Suprapubic skin (tissue), 4 donors: ENCODE measurements at places on chromosomes 5 and 9. TPM values are rescaled to one million over a fixed set of nuclear protein-coding genes. Genes with fewer than 3 reads are reported as not detected.

SGTB gene
- 5.0 TPM for total RNA-seq

NPM1 gene
- 524 TPM for total RNA-seq

CFAP157 gene
- total RNA-seq = not detected

NDST1 gene
- total RNA-seq = 143 TPM

PCA3 gene
- 0.25 TPM for total RNA-seq

CNTLN gene
- 3.1 TPM for total RNA-seq

TMEM232 gene
- 0.97 TPM for total RNA-seq

PCDHA1 gene
- not detected for total RNA-seq

TOR4A gene
- 4.3 TPM for total RNA-seq

FBP1 gene
- total RNA-seq = 15.2 TPM

HTR1A gene
- not detected for total RNA-seq

SLC4A9 gene
- not detected for total RNA-seq

LCN2 gene
- 7.9 TPM for total RNA-seq

PCDHGA9 gene
- 4.9 TPM for total RNA-seq

ENHO gene
- 0.65 TPM for total RNA-seq

KYAT1 gene
- 10.6 TPM for total RNA-seq

C9orf40 gene
- total RNA-seq = 3.1 TPM

UNC5A gene
- not detected for total RNA-seq

EFCAB9 gene
- not detected for total RNA-seq

CARTPT gene
- total RNA-seq = not detected

GPR150 gene
- 0.57 TPM for total RNA-seq

HDHD3 gene
- 24.9 TPM for total RNA-seq

FOXE1 gene
- 0.48 TPM for total RNA-seq

MAMDC2 gene
- 6.1 TPM for total RNA-seq

NTMT1 gene
- total RNA-seq = 21.6 TPM

GGTA1 gene
- total RNA-seq = 8.6 TPM

IRF1 gene
- 24.1 TPM for total RNA-seq

PCDHGA8 gene
- 1.1 TPM for total RNA-seq

SAP30L gene
- 66.6 TPM for total RNA-seq

PCDHB11 gene
- 1.2 TPM for total RNA-seq

NDUFA8 gene
- total RNA-seq = 34.4 TPM

CDC25C gene
- total RNA-seq = 1.0 TPM

CFAP77 gene
- total RNA-seq = not detected

PRLR gene
- total RNA-seq = 8.0 TPM

UBTD2 gene
- total RNA-seq = 11.4 TPM

KCNV2 gene
- not detected for total RNA-seq

SPAG8 gene
- 0.47 TPM for total RNA-seq

FABP6 gene
- total RNA-seq = not detected

NOL6 gene
- total RNA-seq = 43.1 TPM

PRSS3 gene
- total RNA-seq = 14.1 TPM

IL7R gene
- 7.1 TPM for total RNA-seq

PTGR1 gene
- 18.6 TPM for total RNA-seq

POLK gene
- 11.8 TPM for total RNA-seq

GRM6 gene
- not detected for total RNA-seq

RIOK2 gene
- 7.4 TPM for total RNA-seq

ZNF618 gene
- total RNA-seq = 5.8 TPM

OR13F1 gene
- not detected for total RNA-seq

GPR151 gene
- not detected for total RNA-seq

SPINK4 gene
- not detected for total RNA-seq

HAVCR1 gene
- total RNA-seq = not detected

CCNJL gene
- not detected for total RNA-seq
